NCI-H748 treated with DMSO at 0.1 percent for 48 hours (cell line): ENCODE measurements at places on chromosomes 3 and 15.

DNA sequence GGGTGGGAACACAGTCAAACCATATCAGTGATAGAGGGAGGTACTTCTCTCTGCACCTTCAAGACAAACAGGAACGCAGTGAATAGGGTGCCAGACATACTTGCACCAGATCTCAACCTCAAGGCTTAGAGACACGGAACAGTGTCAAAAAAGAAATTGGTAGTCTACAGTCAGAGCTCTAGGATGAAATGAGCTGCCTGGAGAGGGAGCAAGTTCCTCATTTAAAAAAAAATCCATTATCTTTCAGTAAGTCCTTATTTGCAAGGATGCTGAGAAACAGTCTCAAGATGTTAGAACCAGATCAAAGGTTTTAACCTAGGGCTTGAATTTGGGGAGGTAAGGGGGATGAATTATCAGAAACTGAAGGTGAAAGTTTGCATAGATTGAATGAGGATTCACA, 20.2 kb upstream of the LMCD1 start:
- DNase-seq: no peak

DNA sequence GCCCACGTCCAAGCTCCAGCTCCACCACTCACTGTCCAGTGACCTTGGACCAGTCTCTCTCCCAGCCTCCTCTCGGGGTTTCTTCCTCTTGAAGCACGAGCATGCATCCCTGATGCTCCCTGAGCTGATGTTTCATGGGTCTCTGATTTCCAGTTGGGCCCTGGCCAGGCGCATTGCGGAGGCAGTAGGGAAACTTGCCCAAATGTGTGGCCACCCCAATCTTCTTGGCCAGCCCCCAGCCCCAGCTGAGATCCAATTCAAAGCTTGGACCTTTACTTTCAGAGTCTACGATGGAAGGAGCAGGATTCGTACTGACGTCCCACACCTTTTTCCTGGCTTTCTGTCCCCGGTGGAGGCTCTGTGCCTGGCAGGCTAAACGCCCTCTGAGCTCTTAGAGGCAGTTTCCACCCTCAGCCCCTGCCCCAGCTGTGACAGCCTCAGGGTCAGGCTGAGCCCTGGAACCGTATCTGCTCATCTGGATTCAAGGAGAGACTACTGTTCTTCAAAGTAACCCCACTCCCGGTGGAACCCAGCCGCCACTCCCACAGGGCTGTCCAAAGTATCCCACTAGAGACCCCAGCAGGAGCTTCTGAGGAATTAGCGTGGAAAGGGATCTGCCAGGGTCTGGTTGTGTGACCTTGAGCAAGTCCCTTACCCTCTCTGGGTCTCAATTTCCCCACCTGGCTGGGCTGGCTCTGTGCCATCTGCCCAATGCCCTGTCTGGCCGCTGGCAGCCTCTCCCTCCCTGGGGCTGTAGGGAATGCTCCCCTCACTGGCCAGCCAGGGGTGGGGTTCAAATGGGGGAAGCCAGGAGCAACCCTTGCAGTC, 37.4 kb downstream of the CPN2 start:
- no peak for DNase-seq

DNA sequence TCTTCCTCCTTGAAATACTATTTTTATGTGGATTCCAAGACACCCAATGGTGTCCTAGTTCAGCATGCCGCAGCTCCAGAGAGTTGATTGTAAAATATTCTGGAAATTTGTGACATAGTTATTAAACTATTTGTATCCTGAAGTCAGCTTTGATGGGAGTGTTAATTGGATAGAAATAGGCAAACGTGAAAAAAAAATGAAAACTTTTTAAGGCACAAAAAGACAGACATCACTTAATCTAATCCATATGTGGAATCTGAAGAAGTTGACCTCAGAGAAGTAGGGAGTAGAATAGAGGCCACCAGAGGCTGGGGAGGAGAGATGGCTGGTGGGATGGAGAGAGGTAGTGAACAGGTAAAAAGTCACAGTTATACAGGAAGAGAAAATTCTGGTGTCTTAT, 704.2 kb downstream of the ROBO1 start:
- no peak for DNase-seq

- no peak for DNase-seq
These were observed 148.9 kb downstream of the DNAJB8 start for GRCh38 chr3:128317698-128318231.

DNA sequence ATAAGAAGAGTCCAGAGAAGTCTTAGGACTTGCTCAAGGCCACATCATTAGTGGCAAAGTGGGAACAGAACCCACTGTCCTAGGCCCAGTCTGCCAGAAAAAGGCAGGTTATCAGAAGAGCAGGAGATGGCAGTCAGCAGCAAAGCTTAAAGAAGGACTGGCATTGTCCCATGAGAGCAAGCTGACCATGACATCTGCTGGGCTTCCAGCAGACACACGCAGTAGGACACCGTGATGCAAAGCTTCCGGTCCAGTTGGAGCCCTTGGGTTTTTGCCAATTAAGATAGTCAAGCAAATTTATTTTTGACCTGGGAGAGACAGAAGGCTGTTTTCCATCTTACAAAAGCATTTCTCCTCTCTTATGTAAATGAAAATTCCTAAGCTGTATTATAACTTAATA, 42.1 kb downstream of the ZBTB38 start:
- DNase-seq: no peak

- DNase-seq: no peak
These were observed 45.6 kb downstream of the TNFAIP8L3 start for GRCh38 chr15:51049081-51049480.

- no peak for DNase-seq
These were observed 21.5 kb upstream of the MTHFS start for GRCh38 chr15:79918278-79918677.

- no peak for DNase-seq
These were observed 405.5 kb downstream of the ZNF385D start for GRCh38 chr3:21345382-21345976.

GRCh38 chr3:16427103-16427965, 86.2 kb downstream of the RFTN1 start:
- DNase-seq: no peak

DNA sequence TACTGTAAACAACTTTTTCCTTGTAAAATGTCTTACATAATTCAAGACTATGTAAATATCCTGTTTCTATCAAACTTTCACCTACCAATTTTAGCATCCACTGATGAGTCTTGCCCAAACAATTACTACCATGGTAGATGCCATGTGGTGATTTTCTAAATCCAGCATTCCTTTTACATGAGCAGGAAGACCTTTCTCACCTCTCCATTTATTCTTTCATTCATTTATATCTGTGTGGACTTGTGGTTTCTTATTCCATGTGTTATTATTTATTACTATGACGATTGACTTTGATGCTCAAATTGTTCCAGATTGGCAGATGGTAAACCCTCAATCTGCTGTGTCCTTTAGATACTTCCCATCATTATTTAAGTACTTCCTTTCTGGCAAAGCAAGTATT, 62.4 kb downstream of the IFT57 start:
- no peak for DNase-seq

- DNase-seq: no peak
These were observed 27.4 kb downstream of the RPLP1 start for GRCh38 chr15:69479971-69480370.

DNA sequence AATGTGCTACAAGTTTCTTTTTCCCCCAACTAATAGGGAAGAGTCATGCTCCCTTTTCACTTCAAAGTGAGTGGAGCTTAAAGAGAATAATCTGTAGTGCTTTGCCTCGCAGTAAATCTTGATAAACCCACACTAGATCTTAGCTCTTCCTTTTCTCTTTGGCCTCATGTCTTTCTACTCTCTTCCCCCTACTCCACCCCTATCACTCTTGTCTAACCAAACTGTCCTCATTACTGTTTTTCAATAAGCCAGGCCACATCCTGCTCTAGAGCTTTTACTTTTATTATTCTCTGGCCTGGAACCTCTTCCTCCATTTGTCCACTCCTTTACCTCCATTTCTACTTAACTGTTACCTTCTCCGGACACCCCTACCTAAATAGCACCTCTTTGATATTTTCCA, 291.0 kb upstream of the SATB1 start:
- DNase-seq: no peak

GRCh38 chr3:177828208-177828565, 630.9 kb upstream of the TBL1XR1 start:
- DNase-seq: no peak

DNA sequence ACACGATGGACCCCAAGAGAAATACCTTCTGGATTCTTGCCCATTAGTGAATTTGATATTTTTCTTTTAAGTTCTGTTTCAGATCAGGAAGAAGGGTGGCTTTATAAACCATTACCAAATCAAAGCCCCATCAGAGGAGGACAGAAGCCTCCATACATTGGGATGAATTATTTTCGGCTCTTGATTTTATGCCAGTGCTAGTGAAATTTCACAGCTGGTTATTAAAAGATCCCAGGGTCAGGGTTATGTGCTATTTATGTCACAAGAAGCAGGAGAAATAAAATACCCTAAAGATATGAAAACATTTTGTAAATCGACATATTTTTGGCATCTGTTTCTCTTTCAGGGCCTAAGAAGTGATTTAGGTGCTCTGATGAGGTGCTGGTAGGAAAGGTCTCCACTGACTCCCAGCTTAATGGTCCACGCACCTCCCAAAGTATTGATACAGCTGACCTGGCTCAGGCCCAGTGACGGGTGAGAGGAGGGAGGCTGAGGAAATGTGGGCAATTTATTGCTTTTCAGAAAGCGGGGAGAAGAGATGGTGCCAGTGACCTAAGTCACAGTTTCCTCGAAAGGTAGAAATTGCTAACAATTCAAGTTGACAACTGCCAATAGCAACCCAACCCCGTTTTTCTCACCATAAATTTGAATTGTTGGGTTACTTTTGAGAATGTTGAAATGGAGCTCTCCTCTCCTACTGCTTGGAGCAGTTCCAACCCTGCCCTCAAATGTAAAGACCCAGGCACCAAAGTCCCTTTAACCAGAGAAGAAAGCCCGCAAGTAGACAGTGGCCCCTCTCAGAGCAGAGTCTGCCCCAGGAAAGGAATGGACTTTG, 315.6 kb upstream of the NR2E3 start:
- no peak for DNase-seq

- DNase-seq: no peak
These were observed 52.5 kb upstream of the CORO2B start for GRCh38 chr15:68526269-68526668.

DNA sequence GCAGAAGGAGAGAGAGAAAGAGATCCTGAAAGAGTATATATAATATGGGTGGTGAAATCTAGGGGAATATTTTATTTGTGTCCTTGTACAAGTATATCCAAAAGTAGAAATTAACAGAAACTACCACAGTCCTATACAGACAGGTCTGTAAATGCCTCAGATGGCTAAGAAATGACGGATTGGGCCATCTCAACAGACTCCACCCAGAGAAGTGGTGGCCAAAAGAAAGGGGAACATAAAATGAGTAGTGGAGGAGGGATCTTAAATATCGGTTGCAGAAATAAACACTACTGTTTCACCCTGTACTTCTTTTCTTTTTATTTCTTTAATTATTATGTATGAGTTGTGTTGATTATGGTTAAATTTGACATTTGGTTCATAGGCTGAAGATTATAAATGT, 47.7 kb downstream of the CCR3 start:
- no peak for DNase-seq

DNA sequence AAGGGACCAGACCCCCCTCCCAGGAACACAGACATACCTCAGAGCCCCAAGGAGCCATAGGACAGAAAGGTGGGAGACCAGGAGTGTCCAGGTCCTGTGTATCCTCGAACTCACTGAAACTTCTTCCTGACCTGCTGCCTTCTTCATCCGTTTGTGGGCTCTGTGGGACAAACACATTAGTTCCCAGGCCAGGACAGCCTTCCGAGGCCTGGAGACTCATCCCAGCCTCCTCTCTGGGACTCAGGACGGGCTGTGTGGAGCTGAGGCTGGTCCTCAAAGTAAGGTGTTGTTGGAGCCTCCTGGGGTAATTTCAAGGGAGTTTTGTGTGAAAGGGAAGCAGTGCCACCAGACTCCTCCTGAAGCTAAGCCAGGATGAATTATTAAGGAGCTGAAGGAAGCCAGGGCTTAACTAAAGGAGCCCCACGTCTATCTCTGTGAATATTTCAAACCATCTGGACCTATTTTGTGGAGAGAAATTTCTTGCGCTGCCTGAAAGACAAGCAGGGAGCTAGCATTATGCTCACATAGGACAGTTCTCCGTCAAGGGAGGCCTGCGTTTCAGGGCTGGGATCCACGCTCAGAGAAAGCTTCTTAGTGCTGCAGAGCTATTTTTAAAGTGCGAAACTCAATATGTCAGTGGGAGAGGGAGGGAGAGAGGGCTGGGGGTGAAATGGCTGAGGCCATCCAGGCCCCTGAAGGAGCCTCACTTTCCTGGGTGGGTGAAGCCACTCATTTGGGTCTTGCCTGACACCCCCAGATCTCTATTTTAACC, 29.8 kb upstream of the PLA2G4E start:
- DNase-seq: no peak

DNA sequence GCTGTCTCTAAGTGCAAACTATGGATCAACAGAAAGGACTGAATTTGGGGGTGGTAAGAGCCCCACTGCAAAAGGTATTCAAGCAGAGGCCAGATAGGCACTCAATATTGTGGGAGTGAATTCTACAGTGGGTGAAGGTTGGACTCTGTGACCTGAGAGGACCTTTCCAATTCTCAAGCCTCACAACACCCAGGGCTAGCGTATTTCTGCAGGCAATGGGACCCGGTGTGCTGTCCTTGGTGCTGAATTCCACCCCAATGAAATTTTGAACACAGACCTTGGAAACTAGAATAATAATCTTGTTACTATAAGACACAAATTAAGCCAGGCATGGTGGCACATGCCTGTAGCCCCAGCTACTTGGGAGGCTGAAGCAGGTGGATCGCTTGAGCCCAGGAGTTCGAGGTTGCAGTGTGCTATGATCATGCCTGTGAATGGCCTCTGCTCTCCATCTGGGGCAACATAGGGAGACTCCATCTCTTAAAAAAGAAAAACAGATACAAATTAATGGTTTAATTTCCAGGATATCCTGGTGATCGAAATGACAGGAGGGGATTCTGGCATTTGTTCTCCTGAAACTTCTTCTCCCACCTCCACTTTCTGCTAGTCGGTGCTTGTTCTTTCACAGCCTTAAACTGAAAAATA, 135.4 kb downstream of the RAB11A start:
- no peak for DNase-seq

GRCh38 chr3:177823701-177824189, 626.5 kb upstream of the TBL1XR1 start:
- DNase-seq: no peak

GRCh38 chr3:102691507-102691906, 256.7 kb downstream of the ZPLD1 start:
- DNase-seq: no peak

DNA sequence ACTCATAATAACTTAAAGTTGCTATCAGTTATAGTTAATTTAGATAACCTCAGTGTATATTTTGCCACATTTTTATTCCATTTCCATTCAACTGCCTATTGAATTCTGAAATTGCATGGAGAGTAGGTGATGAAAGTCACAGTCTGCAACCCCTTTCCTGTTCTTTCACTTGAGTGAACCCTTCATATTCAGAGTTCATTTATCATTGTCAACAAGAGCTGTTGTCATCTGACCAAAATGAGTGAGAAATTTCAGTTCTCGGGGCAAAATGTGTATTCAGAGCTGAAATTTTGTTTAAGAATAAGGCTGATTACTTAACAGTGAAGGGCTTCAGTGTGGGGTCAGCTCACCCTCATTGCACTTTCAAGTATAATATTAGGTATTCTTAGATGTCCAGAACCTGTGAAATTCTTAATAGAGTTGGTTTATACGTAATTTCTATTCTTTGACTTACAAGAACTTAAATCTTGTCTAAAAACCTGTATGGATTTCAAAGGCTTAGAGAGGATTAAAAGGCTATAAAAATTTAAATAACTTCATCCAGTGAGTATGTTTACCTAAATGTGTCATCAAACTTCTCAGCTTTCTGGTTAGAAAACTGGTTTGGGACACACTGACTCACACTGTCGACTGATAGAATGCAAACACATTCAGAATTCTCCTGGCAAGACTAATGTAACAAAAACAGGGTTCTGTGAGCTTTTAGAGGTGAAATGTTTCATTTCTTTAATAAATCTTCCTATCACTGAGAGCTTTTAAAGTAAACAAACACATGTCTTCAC, 92.2 kb downstream of the CMSS1 start:
- DNase-seq: no peak
